Pulmonary artery endothelial cell (primary cell): ENCODE measurements at places on chromosomes 1 and 21. TPM values are rescaled to one million over a fixed set of nuclear protein-coding genes. Genes with fewer than 3 reads are reported as not detected.

HAO2 gene
- not detected in 2 replicates for total RNA-seq

DDR2 gene
- total RNA-seq, result 41.5 and 48.1 TPM in 2 replicates

ZSCAN20 gene
- 5.9 and 10.5 TPM in 2 replicates for total RNA-seq

NFASC gene
- total RNA-seq, result not detected in 2 replicates

C1orf232 gene
- not detected in 2 replicates for total RNA-seq

DESI2 gene
- total RNA-seq, result 52.6 and 58.1 TPM in 2 replicates

LCE6A gene
- total RNA-seq, result not detected in 2 replicates

CD160 gene
- not detected in 2 replicates for total RNA-seq

CA6 gene
- total RNA-seq, result not detected in 2 replicates

ANKRD45 gene
- 0.20 and 0.49 TPM in 2 replicates for total RNA-seq

LMX1A gene
- total RNA-seq, result not detected in 2 replicates
